IPS-NIHi11 (cell line): ENCODE measurements at places on chromosomes 2 and 18.
A peak's percentile ranks its signal among the peaks of the same experiment; 100 is the strongest.

DNA sequence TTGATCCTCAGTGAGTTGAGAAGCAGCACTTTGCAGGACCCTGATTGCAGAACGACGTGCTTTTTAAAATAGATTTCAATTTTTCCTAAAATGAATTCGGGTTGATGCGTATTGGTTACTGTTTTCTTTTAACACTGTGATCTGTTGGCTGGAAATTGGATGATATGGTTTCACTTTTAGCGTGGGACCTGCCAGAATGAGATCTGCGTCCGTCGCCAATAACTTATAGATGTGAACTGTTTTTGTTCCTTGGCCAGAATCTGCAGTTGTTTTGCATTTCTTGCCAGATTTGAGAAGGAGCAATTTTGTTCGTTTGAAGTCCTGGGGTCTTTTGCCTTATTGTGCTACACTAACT is 703 bp downstream of the UGGT1 start:
- no peak for DNase-seq

GRCh38 chr2:182650704-182651103 is 65.4 kb upstream of the DNAJC10 start:
- DNase-seq, result no peak

GRCh38 chr2:28279371-28279770 is 113.3 kb upstream of the FOSL2 start:
- no peak for DNase-seq

GRCh38 chr2:221551864-221552263 is 20.2 kb downstream of the EPHA4 start:
- no peak for DNase-seq

DNA sequence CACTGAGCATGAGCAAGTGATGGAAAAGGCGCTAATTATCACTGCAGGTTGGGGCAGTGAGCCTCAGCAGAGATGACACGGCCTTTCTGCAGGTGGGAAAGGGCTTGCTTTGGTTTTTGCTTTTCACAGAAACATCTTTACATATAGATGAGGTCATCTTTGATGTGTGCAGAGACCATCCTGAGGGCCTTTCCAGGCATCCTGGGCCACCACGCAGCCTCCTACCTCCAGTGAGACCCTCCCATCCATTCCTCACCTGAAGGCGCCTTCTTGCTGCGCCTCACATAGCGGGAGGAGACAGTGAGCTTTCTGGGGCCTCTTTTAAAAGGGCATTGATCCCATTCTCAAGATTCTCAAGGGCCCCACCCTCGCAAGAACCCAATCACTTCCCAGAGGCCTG is 235.3 kb upstream of the RAB6C start:
- DNase-seq, result no peak

DNA sequence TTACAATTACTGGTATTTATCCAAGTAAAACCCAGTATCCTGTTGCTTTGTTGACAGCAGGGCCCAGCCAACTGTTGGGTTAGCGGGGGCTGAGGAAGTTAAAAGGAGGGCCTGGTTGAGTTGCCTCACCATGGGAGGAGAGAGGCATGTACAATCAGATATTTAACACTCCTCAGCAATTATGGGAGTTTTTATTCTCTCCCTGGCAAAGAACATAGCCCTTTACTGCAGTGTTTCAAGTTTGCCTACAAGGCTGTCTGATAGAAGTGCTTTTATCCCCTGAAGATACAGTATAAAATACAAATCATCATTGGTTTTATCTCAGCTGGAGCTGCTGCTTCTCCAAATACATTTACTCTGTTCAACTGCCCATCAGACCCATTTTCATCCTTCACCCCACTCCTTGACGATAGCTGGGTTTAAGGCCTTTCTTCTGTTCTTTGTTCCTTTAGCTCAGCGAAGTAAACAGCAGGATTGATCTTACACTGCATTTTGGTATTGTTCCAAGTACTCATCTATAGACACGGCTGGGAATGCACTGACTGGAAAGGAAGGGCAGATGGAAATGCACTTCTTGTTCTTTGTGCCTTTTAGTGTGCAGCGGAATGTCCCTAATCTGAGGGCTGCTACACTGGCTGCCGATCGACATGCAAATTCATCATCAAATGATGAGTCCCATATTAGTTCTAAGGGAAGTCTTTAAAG is 402.5 kb upstream of the SPRED2 start:
- DNase-seq, result no peak

DNA sequence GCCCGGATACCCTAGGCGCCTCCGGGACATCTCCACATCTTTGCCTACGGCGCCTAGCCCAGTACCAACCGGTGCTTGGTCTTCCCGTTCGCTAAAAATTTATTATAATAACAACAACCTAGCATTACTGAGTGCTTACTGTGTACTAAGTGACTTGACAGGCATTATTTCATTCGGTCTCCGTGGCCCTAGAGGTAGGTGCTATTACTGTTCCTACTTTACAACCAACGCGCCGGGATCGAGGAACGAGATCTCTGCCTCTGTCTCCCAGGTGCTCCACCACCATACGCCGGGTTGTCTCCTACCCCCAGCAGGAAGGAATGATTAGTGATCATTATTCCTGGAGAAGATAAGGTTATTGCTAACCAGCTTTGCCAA is 657 bp upstream of the BIN1 start:
- DNase-seq, result peak; percentile 62

DNA sequence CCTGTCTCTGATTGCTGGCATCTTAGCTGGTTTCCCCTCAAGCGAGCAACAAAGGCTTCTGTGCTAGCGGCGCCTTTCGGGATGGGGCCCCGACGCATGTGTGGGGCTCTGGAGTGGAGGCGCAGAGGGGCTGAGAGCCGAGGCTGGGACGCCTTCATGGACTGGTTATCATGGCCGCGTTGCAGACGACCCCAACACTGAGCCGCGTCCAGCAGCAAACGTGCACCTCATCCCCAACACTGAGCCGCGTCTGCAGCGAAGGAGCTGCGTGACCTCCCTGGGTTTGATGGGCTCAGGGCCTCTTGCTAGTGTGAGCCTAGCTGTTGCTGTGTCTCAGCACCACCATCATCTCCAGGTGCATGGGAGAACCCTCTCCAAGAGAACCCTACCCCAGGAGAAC is 123.7 kb upstream of the CTDP1 start:
- DNase-seq, result no peak

GRCh38 chr2:226740039-226740648 is 59.5 kb downstream of the IRS1 start:
- no peak for DNase-seq

GRCh38 chr2:191688934-191689695 is 11.2 kb downstream of the NABP1 start:
- peak; percentile 37 for DNase-seq

- no peak for DNase-seq
Observed at GRCh38 chr2:57444752-57445430, 601.7 kb upstream of the VRK2 start.

GRCh38 chr2:214750529-214750928 is 59.0 kb downstream of the BARD1 start:
- DNase-seq, result no peak

DNA sequence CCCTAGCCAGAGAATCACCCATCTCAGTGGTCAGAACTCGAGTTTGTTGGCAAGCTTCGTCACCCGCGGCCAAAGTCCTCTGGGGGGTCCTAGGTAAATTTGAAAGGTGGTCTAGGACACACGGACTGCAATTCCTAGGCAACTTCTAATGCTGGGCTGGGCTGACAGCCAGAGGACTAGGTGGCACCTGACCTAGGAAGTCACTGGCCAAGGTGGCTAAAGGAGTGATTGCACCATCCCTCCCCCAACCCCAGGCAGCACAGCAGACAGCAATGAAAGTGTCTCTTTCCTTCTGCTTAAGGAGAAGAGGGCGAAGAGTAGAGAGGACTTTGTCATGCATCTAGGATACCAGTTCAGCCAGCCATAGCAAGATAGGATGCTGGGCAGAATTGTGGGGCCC is 110.9 kb downstream of the CABYR start:
- DNase-seq, result no peak

- DNase-seq, result no peak
Observed at GRCh38 chr2:51258301-51258700, 226.4 kb upstream of the NRXN1 start.

- no peak for DNase-seq
Observed at GRCh38 chr2:65608916-65609315, 176.5 kb upstream of the SPRED2 start.

DNA sequence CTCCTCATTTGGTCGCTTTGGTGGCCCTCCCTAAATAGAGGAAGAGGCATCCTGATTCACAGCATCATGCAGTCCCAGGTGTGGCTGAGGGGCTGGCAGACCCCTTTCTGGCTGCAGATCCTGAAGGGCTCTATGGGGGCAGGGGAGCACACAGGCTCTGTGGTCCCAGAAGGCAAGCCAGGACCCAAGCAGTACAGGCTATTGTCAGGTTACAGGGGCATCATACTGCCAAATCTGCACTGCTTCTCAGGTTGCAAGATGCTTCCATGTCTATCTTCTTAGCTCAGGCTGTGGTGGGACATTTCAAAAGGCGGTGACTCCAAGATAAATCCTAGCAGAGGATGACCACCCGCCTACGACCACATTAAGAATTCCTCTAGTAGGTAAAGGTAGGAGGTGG is 54.3 kb downstream of the TTC32 start:
- DNase-seq, result no peak

- no peak for DNase-seq
Observed at GRCh38 chr18:27789406-27789805, 387.5 kb downstream of the CDH2 start.

GRCh38 chr2:72236445-72237067 is 88.9 kb upstream of the CYP26B1 start:
- no peak for DNase-seq

DNA sequence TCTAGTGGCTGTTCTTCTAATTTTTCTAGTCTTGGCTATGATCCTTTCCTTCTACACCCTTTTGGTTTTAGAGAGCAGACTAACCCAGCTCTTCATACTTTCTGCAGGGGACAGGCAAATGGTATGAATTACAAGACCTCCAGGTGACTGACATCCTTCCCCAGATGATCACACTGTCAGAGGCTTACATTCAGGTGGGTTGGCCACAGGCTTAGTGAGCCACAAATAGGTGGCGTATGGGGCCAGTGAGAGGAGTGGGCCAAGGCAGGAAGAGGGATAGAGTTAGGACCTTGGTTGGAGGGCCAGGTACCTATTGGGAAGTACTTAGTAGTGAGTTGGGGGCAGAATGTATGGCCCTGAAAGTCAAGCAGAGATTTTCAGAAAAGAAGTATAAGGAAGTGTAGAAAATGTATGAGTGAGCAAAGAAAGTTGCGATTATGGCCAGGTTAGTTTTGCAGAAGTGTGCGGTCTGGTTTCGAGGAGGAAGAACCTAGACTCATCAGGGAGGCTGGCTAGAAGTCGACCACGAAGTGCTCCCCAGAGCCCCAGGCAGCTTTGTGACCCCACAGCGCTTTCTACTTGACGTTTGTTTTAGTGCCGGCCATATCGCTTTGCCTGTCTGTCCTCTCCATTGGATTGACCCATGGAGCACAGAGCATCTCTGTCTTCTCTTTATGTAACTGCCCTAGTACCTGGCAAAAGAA is 20.0 kb downstream of the SFTPB start:
- no peak for DNase-seq

DNA sequence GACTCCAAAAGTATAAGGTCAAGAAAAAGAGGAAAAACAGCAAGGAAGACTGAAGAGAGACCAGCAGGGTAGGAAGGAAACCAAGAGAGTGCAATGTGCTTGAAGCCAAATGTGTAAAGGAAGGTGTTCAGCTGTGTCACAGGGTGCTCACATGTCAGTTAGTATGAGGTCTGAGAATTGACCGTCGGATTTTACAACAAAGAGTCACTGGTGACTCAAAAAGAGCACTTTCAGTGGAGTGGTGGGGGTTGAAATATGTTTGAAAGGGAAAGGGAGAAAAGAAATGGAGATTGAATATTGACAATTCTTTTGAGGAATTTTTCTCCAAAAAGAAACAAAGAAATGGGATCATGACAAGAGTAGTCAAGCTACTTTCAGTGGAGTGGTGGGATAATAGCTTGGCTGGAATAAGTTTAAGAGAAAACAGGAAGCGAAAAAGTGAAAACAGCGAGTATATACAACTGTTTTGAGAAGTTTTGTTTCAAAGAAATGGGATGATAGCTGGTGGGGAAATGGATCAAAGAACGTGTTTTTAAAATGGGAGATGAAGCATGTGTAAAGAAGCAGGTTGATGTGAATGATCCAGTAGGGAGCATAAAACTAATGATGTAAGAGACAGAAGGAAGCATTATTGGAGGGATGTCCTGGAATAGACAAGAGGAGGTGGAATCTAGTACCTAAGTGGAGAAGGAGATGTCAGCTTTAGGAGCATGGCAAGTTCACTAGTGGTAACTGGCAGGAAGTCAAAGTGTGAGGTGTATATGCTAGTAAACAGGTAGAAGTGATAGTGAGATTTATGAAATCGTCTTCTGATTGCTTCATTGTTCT is 3.6 kb upstream of the TSPYL6 start:
- no peak for DNase-seq

DNA sequence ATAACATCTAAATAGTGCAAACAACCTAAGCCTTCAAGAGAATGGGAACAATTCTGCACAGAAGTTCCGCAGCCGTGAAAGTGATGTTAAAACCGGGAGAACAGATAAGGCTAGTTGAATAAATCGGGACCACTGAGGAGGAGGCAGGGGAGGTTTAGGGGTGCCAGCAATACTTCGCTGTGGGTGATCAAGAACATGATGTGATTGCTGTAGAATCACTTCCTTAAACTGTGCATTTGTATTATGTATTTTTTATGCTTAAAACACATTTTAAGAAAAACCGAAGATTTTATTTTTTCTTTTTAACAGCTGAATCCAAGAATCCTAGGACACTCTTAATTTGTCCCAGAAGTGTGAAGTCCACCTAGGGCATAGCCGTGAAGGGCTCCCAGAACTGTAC is 33.6 kb downstream of the TTC32 start:
- DNase-seq, result no peak

DNA sequence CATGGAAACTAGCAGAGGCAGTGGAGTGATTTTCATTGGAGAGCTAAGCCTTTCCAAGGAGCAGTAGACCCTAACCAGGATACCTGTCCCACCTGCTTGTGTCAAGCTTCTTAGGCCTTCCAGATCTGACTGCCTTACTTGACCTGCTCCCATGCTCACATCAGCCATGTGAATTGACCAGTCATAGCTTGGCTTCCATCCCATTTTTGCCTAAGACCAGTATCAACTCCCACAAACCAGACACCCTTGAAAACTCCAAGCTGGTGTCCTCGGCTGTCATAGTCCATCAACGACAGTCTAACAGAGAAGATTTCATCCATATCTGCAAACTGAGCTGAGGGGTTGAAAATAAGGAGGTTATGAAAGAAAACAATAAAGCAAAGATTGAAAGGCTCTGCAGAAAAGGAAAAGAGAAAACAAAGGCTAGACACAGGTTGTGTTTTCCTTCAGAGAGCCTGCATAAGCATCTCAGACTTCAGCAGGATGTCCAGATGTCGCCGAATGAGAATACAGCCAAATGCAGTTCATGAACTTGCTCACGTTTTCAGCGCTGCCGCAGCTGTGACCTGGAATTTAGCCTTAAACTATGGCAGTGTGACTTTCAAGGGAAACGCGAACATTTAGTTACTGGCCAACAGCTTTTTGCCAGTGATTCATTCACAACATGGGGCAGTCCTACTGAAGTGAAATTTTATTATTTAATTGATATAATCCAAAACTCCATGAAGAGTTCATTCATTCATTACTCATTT is 868.1 kb upstream of the ID2 start:
- DNase-seq, result no peak

DNA sequence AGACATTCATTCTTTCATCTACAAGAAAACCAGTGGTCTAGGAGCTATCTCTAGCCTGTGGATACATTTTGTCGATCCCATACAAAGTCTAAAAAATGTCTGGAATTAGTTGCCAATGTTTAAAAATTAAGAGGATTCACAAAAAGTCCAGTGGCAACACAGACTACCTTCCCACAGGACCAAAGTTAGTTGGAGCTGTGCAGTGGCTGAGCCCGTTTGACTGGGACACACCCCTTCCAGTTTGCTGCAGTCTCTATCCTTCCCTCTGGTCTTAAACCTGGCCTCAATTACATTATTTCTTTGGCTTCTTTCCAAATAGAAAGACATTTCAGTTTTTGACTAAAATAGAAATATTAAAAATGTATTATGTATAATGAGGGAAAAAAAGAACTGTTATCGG is 18.6 kb downstream of the SLC16A14 start:
- DNase-seq, result no peak
